ENCODE measurements at places on chromosomes 1 and 21.

DNA sequence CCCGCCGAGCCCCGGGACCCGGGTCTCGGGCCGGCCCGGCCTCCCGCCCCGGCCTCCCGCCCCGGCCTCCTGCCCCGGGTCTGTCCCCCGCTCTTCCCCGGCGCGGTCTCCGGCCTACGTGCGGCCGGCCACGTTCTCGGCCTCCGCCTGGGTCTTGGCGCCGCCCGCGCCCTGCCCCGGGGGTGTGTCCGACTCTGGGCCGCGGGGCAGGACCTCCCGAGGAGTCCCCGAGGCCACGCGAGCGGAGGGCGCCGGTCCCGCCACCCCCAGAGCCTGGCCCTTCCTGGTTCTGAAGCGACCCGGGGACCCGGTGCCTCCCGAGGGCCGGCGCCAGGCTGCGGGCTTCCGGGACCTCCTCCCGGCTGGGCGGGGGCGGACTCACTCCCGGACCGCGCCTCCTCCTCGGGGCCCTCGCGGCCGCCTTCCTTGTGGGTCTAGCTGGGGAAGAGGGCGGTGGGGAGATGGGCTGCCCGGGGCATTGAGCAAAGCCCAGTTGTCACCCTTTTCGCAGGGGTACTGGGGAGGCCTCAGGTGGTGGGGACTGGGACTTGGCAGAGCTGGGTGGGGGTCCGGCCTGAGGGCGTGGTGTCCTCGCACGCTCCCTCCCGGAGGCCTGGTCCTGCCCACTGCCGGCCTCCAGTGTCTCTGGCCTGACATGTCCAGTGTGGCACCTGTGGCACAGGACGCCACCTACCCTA, 558 bp downstream of the PFKL start:
- DNase-seq = peak; percentile 90

DNA sequence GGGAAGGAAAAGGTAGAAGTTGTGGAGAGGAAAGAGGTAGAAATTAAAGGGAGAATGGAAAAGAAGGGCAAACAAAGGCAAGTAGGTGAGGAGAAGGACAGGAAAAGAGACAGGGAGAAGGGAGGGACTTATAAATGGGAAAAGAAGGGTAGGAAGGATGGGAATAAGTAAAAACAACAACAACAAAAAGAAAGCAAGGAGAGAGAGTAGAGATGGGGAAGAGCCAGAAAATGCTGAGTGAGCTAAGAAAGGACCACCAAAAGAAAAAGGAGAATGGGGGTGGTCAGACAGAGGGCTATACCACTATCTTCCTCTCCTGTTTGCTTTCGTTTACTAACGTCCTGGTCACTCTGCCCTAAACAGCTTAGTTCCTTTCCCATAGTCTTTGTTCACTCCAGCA, 1.7 kb upstream of the CMPK1 start:
- DNase-seq = no peak

GRCh38 chr1:28878796-28879195, 35.6 kb upstream of the EPB41 start:
- DNase-seq = no peak

GRCh38 chr21:29245104-29245643, 53.5 kb upstream of the BACH1 start:
- no peak for DNase-seq

GRCh38 chr1:214116258-214116657, 128.5 kb downstream of the PROX1 start:
- no peak for DNase-seq

DNA sequence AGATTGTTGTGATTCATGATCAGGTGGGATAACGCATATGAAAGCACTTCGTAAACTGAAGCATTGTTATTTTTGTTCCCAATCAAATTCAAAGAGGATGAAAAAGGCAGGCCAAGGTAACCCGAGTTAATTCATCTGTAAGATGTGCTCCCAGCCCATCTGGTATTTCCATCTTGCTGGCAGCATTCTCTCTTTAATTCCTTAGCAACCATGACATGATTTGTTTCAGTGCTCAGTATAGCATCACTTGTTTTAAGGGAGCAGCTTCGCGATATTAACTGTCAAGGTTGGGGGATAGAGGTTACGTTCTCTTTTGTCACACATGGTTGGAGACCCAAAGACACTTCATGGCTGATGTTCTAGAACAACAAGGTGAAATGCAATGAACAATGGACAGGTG, 6.4 kb downstream of the TSPAN2 start:
- no peak for DNase-seq

GRCh38 chr1:15205586-15206346, 41.3 kb upstream of the FHAD1 start:
- no peak for DNase-seq

DNA sequence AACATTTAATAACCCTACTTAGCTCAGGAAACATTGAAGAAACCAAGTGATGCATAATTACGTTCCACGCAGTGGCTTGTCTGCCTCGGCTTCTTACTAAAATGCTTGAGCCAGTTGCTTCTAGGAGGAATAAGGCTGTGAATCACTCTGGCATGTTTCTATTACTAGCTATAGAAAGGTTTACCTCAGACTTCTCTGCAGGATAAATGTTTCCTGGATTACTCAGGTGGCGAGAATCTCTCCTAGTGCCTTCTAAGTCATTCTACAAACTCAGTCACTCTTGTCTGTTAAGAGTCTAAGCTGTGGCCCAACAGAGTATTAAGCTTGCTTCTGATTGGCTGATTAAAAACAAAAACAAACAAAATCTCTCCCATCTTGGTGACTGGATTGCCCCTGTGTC, 92.0 kb upstream of the RALGPS2 start:
- peak; percentile 76 for DNase-seq

DNA sequence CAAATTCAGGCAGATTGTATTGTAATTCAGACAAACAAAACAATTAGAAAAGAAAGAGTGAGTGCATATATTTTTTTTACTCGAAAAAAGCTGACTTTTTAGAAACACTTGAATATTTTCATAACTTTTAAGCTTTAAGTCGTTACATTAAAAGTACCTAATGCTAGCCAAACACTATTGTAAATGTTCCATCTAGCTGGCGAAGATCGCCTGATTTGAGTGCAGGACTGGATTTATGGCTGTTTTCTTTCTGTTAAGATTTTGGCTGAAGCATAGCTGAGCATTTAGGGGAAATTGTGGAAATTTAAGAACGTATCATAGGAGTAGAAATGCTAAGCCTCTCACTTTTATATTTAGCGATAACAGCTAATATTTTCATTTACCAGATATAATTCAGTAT, 24.6 kb downstream of the LRRC7 start:
- DNase-seq = no peak

- no peak for DNase-seq
Observed at GRCh38 chr1:161166669-161167548, 683 bp downstream of the PPOX start.

GRCh38 chr1:183472488-183473216, at the start of gene SMG7:
SMG7 (plus strand) TSS chr1:183472499; CDS start chr1:183472621, 122 bp downstream.
- peak; percentile 29 for DNase-seq

DNA sequence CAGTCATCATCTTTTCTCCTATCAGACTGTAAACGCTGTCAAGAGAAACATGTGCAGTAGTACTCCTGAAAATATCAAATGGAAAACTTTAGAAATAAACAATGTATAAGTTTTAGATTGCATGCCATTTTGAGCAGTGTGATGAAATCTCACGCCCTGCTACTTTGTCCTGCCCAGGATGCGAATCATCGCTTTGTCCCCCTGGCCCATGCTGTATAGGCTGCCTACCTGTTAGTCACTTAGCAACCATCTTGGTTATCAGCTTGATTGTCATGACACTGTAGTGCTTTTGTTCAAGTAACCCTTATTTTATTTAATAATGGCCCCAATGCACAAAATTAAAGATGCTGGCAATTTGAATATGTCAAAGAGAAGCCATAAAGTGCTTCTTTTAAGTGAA, 363.0 kb downstream of the ZP4 start:
- no peak for DNase-seq

GRCh38 chr1:235832011-235832410, 34.7 kb downstream of the LYST start:
- no peak for DNase-seq

- DNase-seq = no peak
Observed at GRCh38 chr1:212286556-212287131, 1.4 kb downstream of the PPP2R5A start.

DNA sequence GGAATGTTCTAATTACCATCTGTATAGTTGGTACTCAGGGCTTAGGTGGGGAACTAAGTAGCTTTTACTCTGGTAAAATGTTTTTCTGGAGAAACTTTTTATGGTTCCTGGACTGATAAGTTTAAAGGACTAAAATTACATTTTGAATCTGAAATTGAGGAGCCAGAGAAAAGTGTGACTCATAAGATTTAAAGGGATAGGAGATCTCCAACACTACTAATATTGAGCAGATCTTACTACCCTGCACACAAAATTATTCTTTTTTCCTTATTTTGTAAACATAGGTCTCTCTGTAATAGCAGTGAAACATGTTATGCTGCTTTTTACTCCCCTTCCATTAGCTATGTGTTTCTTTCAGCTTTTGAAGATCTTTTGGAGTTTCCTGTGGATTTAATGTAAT, 32.5 kb downstream of the MTF2 start:
- no peak for DNase-seq

DNA sequence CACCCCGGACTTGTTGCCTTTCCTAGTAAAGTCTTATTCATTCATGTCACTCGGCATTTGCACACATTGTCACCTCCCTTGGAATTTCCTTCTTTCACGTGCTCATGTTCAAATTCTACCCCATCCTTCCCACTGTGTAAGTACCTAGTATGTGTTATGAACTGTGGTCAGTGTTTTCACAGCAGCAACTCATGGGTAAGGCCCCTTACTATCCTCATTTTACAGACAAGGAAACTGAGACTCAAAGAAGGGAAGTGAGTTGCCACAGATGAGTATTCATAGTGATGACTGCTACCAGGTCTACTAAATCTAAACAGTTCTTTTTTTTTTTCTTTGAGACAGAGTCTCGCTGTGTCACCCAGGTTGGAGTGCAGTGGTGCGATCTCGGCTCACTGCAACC, 10.5 kb downstream of the CITED4 start:
- no peak for DNase-seq

- no peak for DNase-seq
Observed at GRCh38 chr1:118989878-118990378, 1.8 kb upstream of the TBX15 start.

- DNase-seq = peak; percentile 54
Observed at GRCh38 chr21:43916691-43917514, 51.9 kb downstream of the AGPAT3 start.

Measured in hepatic stellate cell (primary cell).